ENCODE measurements at places on chromosomes 7 and 10.

DNA sequence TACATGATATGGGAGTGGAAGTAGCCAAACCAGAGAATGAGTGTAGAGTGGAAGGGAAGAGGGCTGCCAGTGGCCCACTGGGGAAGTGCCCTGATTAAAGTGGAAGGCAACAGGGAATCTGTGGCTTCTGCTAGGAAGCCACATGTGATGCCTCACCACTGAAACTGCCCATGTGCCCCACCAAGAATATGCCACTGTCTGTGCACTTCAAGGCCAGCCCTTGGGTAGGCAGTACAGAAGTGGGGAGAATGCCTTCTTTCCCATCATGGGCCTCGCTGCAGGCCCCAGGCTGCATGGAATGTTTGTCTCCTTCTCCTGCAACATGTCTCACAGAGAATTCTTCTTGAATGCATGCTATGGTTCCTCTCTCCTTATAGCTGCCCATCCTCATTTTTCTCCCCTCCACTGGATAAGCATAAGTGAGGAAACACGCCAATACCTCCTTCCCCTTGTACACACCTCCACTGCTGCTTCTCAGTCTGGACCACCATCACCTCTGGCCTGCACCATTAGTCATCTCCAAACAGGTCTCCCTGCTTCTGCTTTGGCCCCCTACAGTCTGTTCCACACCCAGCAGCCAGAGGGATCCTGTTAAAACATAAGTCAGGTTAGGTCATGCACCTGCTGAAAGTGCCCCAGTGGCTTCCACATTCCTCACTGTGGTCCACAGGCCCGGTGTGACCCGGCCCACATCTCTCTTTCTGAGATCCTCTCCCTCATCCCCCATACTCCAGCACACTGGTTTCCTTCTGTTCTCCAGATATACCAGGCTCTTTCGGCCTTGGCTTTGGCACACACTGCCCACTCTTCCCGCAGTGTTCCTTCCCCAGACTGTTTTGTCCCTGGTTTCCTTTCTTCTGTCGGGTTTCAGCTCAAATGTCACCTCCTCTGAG lies 37.1 kb downstream of the SNX10 start:
- no peak for DNase-seq

DNA sequence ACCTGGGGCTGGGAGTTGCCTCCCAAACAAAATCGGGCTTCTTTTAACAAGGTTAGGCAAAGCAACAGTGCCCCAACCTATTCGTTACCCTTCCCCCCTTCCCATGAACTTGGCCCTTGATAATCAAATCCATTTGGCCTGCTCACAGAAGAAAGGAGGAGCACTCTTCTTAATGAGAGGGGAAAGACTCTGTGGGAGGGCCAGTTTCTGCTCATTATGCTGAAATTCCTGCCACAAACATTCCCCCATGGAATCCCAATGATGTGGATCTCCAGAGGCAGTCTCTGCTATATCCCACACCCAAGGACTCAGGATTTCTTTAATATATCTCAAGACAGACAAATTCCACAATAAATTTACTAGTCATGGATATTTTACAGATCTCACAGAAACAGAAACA lies 43.0 kb downstream of the LSM5 start:
- DNase-seq, result no peak

GRCh38 chr7:27182285-27182841 lies 2.7 kb downstream of the HOXA11 start:
- DNase-seq, result no peak

GRCh38 chr7:152312316-152312715 lies 123.5 kb downstream of the KMT2C start:
- DNase-seq, result no peak

GRCh38 chr7:152145853-152146466 lies 120.5 kb downstream of the GALNT11 start:
- no peak for DNase-seq

- DNase-seq, result no peak
These were observed 191.6 kb downstream of the LSM5 start for GRCh38 chr7:32298408-32299132.

GRCh38 chr10:112565434-112566053 lies 118.5 kb downstream of the VTI1A start:
- peak; percentile 6 for DNase-seq

DNA sequence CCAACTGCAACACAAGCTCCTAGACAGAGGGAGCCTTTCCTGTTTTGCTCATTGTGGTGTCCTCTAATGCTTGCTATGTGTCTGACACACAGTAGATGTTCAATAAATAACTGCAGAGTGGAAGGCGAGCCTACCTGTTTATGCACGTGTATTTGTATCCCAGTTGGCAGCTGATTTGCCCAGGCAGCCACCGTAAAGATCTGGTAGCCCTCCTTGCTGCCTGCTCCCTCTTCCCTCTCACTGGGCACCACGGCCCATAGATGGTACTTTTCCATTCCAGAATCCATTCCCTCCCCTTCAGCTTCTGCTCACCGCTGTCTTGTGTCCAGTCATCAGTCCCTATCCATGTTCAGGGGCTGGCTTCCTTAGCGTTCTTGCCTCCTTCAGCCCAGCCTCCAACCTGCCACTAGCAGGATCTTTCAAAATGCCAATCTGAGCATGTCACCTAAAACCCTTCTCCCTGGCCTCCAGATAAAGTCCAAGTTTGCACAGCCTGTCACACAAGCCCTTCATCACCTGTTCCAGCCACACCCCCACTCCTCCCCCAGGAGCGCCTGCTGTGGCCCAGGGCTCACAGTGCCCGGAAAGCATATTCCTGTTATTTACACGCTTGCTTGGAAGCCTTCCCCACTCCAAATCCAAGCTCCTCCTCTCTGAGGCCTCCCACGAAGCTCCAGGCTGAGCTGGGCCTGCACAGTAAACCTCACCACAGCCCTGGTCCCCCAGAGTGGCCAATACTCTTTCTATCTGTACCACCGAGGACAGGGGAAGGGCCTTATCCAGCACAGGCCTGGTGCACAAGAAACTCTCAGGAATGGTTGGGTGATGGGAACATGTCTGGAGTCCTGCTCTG lies 21.0 kb downstream of the ZCCHC24 start:
- no peak for DNase-seq

DNA sequence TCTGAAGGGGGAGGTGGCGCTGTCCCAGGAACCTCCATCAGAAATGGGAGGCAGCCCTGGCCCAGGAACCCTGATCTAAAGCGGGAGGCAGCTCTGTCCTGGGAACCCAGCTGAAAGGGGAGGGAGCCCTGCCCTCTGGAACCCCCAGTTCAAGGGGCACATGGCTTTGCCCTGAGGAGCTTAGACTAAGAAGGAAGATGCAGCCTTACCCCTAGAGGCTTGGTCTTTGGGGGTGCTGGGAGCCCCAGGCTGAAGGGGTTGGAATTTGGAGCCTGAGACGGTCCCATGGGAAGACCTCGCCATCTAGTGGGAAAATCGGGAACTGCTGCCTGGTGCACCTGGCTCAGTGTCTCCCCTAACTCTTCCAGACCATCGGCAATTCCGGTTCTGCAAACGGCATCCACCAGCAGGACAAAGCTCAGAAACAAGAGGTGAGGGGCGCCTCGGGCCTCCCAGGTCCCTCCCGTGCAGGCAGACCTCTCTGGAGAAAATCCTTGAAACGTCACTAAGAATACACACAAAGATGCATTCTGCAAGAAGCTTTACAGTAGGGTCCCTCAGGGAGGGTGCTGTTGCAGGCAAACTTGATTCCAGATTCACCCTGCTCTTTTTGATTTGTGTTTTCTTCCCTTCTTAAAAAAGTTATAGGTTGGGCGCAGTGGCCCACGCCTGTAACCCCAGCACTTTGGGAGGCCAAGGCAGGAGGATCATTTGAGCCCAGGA lies 52.4 kb upstream of the GTF2IRD1 start:
- peak; percentile 80 for DNase-seq

DNA sequence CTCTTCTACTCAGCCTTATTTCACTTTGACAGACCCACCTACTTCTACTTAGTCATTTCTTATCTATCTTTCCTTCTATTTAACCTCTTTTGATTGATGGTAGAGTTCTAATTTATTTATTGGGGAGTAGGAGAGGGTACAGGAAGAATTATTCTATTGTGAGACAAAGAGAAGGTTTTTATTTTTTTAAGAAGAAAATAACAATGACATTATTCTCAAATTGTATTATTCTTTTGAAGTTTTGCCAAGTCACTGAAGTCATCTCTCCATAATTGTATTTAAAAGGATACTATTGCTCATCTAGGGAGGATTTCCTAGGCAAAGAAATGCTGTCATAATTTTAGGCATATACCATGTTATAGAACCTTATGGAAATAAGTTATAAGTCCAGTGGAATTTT lies 52.7 kb downstream of the ITGB8 start:
- DNase-seq, result no peak

GRCh38 chr10:133274751-133275683 lies 1.7 kb downstream of the ADAM8 start:
- peak; percentile 85 for DNase-seq

DNA sequence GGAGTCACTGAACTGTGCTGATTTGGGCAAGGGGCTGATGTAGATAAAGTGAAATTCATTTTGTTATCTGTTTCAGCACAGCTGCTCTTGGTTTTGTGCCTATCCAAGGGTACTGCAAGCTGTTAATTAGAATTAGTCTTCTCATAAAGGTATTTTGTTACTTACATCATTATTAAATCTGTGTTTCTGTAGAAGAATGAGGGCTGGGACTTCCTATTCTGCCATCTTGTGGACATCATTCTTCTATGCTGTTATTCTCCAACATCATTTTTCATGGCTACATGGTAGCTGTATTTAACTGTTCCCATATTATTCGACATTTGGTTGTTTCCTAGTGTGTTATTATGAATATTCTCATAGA lies 76.2 kb upstream of the CCDC71L start:
- DNase-seq, result no peak

- DNase-seq, result no peak
These were observed 11.8 kb upstream of the GPNMB start for GRCh38 chr7:23234569-23235296.

- no peak for DNase-seq
These were observed 237.2 kb downstream of the MGMT start for GRCh38 chr10:129704225-129704624.

GRCh38 chr7:7613210-7613609 lies 27.3 kb upstream of the UMAD1 start:
- DNase-seq, result no peak

GRCh38 chr7:86848226-86848625 lies 204.5 kb downstream of the GRM3 start:
- DNase-seq, result no peak

DNA sequence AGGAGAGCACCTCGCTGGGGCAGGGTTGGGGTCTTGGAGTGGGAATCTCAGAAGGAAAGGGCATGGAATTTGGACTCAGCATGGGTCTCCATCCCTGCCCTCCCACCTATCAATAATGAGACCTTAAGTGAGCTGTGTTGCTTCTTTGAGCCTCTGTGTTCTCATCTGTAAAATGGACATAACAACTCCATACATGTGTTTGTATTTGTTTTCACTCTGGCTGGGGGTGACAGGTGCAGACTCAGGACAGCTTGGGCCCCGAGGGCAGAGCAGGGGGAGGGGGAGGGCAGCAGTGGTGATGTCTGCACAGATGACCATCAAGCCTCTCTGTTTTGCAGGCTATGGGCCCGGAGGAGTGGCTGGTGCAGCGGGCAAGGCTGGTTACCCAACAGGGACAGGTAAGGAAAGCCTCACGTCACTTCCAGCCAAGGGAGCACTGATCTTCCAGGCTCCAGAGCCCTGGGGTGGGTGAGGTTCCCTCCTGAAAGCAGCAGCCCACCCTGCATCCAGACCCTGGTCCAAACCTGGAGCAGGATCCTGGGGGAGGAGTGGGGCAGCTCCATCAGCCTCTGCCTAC lies 19.9 kb downstream of the ELN start:
- DNase-seq, result no peak

DNA sequence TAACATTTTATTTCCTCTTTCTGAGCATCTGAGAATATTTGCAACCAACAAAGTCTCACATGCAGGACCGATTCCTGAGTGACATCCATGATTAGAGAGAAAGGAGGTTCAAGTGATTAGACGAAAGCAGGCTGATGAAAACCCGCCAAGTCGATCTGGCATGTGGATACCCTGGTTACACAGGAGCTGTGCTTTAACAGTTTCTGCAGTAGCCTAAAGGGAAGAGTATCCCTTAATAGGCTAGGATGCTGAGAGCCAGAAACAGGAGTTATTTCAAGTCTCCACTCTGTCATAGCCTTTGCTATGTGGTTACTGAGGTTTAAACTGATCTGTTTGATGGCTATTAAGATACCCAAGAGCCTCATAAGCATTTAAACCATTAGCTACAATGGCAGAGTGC lies 82.5 kb downstream of the PRKCQ start:
- no peak for DNase-seq

- DNase-seq, result no peak
These were observed 26.6 kb downstream of the POLR3A start for GRCh38 chr10:78002541-78003288.

DNA sequence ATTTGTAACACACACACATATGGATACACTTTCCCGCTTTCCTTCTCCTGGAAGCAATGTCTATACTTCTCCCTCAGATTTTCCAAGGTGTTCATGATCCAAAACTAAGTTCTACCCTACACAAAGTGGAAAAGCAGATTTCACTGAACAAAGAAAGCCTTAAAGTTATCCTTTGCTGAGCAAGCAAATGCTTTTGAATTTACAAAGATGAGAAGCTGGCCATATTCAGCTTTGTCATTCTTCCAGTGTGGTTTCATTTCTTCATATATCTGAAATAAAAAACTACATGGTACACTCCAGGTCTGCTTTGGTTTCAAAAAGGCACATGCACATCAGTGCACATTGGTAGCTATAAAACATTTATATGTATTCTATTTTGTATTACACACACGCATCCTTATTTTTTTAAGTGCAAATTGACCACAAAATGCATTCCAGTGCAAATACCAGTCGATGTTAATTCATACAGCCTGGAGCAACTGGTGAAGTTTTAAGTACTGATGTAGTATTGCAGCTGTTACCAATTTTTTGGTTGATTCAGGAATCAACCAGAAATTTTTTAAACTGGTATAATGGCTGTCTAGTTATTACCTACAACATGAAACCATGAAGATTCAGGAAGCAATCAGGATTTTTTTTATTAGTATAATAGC lies 65.5 kb upstream of the SRPK2 start:
- no peak for DNase-seq

DNA sequence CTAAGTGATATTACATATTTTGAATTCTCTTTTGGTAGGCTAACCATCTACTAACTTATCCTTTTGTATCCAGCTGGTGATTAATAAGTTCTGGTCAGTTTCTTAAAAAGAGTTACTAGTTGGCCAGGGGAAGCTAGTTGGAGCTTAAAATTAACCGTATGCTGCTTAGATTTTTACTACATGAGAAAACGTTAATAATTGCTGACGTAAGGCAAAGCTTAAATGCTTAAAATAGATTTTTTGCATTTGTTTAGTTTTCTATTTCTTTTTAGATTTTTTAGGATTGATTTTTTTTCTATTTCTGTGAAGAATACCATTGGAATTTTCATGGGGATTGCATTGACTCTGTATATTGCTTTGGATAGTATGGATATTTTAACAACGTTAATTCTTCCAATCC lies 32.6 kb downstream of the CCDC172 start:
- DNase-seq, result no peak

- DNase-seq, result no peak
These were observed 5.3 kb downstream of the MMRN2 start for GRCh38 chr10:86952106-86952505.

GRCh38 chr7:129778770-129779601 lies 167.5 kb downstream of the NRF1 start:
- peak; percentile 25 for DNase-seq

- no peak for DNase-seq
These were observed 50.6 kb downstream of the PRTFDC1 start for GRCh38 chr10:24901686-24902399.

- no peak for DNase-seq
These were observed 245.9 kb downstream of the POM121L12 start for GRCh38 chr7:53281312-53281711.

GRCh38 chr10:34988397-34989067 lies 101.6 kb downstream of the CUL2 start:
- DNase-seq, result no peak

GRCh38 chr10:126058104-126058503 lies 161.7 kb downstream of the FANK1 start:
- no peak for DNase-seq
